ENCODE measurements at places on chromosomes 12 and 14. TPM values are rescaled to one million over a fixed set of nuclear protein-coding genes. Genes with fewer than 3 reads are reported as not detected.

Gene PPP4R4
- total RNA-seq = not detected

DNA sequence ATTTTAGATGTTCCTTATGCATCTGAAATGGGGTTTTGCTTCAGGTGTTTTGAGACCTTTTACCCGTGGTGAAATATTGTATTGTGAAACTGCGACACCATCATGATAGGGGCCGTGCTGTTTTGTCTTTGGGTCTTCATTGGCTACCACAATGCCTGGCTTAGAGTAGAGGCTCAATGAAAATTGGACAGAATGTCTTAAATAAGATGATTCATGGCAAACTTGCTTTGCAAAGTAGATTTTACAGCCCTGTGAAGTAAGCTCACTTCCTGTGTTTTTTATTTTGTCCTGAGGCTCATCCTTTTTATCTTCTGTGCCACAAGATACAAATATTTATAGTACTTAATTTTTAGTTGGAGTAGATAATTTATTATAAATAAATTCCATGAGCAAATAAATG is 111.3 kb upstream of the FRMD6 start:
- DNase-seq = no peak

GRCh38 chr12:20342111-20342510 is 26.2 kb upstream of the PDE3A start:
- DNase-seq = no peak

- no peak for DNase-seq
Measured at GRCh38 chr14:98385851-98386250, 886.1 kb downstream of the BCL11B start.

DNA sequence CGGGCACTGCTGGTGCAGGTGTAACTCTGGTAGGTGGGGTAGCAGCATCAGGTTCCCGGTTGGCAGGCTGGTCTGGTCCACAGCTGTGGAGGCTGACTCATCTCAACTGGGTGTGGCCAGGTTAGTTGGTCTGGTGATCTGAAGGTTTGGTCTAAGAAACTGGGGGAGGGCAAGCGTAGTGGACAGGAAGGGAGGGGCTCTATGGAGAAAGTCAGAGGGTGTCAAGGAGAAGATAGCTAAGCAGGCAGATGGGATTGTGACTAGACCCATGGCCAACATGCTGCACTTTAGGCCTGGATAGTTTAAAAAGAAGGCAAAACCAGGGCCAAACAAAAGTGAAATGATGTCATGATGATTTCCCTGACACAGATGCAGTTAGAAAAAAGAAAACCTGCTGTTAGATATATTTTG is 7.9 kb downstream of the TRIM9 start:
- DNase-seq = no peak

DNA sequence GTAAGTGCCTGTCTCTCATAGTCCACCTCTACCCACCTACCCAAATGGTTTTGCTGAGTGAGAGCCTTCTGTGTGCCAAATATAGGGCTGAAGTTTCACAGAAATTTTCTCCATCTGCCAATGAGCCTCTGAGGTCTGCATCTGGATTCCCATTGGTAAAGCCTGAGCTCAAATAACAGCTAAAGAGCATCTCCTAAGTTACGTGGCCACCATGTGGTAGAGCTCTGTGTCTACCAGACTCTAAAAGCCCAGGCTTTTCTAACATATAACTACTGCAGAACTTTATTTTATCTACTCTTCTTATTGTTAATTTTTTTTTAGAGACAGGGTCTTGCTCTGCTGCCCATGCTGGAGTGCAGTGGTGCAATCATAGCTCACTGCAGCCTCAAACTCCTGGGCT is 16.0 kb downstream of the AMDHD1 start:
- no peak for DNase-seq

Gene NTN4
- not detected for total RNA-seq

All from B cell (primary cell).